ENCODE measurements at places on chromosomes 1 and 21.

DNA sequence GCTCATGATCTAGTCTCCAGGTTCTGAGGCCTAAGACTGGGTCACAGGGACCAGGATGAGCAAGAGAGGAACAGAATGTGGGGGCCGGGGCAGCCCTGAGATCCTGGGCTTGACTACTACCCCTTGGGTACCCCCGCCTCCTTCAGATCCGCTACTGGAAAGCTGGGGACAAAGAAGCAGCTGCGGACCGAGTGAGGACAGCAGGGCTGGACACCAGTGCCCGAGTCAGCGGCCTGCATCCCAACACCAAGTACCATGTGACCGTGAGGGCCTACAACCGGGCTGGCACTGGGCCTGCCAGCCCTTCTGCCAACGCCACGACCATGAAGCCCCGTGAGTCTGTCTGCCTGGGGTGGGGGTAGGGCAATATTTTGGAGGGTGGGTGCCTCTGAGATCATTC, 12.5 kb downstream of the TMEM81 start:
- DNase-seq = no peak

DNA sequence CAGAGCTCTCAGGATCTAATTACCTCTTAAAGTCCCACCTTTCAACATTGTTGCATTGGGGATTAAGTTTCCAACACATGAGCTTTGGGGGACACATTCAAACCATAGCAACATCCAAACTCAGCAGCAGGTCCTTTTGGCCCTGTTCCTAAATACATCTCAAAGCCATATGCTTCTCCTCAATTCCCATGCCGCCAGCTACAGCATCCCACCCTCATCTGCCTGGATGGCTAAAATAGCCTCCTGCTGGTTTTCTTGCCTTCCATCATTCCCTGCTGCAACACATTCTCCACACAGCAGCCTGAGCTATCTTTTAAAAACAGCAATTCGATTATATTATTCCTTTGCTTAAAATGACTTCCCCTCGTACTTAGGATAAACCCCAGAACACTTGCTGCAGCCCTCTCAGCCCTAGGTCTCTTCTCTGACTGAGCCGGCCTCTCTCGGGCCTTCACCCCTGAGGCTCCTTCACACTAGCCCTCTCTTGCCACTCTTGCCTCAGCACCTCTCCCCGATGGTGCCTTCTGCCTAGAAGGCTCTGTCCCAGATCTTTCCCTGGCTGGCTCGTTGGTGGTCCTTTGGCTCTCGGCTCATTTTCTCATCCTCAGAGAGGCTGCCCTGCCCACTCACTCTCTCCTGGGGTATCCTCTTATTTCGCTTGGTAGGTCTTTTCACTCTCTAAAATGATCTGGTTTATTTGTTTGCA, 16.5 kb downstream of the MYBPH start:
- no peak for DNase-seq

- no peak for DNase-seq
Observed at GRCh38 chr21:42711667-42712066, 58.2 kb downstream of the PDE9A start.

- DNase-seq = no peak
Observed at GRCh38 chr1:61353797-61354406, 271.5 kb downstream of the NFIA start.

- DNase-seq = no peak
Observed at GRCh38 chr1:62315387-62315786, 3.8 kb downstream of the KANK4 start.

DNA sequence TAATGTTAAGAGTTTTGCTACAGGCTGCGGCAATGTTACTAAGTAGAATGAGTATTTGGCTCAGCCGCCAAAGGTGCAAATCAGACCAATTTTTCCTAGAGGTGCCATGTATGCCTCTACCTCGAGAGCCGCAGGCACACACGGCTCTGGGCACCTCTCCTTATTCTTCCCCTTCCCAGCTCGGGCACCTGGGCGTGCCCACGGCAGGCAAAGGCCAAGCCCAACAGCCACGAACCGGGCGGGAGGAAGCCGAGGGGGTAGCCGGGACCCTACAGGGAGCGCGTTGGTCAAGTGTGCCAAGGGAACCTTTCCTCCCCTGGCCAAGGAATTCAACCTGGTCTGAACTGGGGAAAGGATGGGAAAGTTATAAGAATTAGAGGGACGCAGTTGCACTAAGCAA, 31.0 kb downstream of the LRRC3 start:
- no peak for DNase-seq
